Tibial nerve (tissue), 4 donors: ENCODE measurements at places on chromosomes 4 and X. TPM values are rescaled to one million over a fixed set of nuclear protein-coding genes. Genes with fewer than 3 reads are reported as not detected.

Gene TMEM31
- not detected for total RNA-seq

Gene UGT8
- total RNA-seq, result 46.5 TPM

DNA sequence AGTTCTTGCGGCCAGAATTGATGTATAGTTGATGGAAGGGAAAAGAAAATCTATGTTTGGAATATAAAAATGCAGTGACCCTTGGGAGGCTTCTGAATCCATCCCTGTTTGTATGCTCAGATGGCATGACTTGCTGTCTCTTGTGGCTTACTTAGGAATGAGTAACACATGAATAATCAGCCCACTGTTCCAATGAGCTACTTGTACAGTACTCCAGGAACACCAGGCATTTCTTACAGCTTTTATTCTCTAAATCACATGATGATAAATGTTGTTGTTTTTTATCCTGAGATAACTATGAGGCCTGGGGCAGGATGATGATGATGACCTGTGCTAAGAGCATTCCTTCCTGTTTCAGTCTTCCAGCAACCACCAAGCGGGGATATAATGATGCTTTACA lies 18.9 kb downstream of the TMPRSS11E start:
- DNase-seq, result no peak

- no peak for DNase-seq
Measured at GRCh38 chr4:15976456-15977447, 13.8 kb upstream of the FGFBP2 start.

DNA sequence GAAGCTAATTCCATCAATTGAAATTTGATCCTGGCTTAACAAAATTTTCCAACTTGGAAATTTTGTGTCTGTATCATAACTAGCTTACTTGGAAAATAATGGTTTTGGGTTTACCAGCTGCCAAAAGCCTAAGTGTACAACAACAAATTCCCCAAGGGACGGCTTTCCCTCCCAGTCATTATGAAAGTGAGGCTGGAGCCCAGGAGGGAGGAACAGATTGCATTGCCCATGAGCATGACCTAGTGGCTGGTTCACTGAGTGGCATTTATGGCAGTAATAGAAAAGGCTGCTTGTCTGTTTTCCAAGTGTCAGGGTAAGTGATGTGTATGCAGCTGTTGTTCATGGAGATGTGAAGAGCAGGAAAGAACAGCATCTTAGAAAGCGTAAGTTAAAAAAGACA lies 70.8 kb upstream of the HHIP start:
- DNase-seq, result no peak

GRCh38 chrX:101483705-101484104 lies 1.6 kb upstream of the ARMCX4 start:
- DNase-seq, result no peak

Gene FGFBP1
- not detected for total RNA-seq

Gene VCX2
- not detected for total RNA-seq

DNA sequence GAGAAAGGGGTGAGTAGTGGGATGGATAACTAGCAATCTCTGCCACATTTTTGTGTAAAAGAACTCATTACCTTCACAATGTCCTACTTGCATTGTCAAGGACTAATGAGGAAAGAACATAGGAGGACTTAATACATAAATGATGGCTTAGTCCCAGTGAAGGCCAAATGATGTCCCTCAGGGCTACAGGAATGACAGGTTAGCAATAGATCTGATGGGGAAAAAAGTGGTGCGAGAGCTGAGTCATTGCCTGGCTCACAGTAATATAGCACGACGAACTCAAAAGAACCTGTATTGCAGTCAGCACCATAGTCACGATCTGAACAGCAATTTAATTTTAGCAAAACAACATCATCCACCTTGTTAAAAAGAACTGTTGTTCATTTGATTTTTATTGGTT lies 70.9 kb upstream of the ARHGAP36 start:
- DNase-seq, result no peak

DNA sequence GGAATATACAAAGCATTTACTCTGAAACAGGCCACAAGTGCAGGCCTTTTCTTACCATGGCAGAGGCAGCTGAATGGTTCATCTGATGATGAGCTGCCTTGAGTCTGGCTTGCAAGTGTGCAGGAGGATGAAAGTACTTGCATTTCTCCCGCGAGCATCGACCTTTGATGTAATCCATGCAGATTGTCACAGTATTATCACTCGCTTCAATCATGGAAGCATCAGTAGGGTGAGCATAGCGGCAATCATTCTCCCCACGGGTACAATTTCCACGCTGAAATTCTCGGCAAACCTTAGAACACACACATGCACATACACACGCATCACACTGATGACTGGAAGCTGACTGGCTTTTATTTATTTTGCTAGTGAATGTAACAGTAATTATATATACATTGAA lies 98.0 kb downstream of the MBNL3 start:
- no peak for DNase-seq

Gene CXorf65
- total RNA-seq, result not detected

- DNase-seq, result no peak
Measured at GRCh38 chrX:119406776-119407175, 7.6 kb downstream of the SLC25A43 start.

GRCh38 chr4:75142382-75142781 lies 209.5 kb downstream of the PARM1 start:
- DNase-seq, result no peak

Gene SPANXA1
- total RNA-seq, result not detected

Gene CFAP47
- not detected for total RNA-seq
